ENCODE measurements at places on chromosomes 1 and 21. TPM values are rescaled to one million over a fixed set of nuclear protein-coding genes. Genes with fewer than 3 reads are reported as not detected.

- H3K36me3 ChIP-seq, result no peaks in the 10 kb centered on the region
- no peak for DNase-seq
- peaks cover 17% of the 10 kb centered on the region for H3K4me1 ChIP-seq
- peaks cover 2% of the 10 kb centered on the region for H3K27me3 ChIP-seq
Measured at GRCh38 chr1:36602184-36602583, 119.5 kb upstream of the CSF3R start.

DNA sequence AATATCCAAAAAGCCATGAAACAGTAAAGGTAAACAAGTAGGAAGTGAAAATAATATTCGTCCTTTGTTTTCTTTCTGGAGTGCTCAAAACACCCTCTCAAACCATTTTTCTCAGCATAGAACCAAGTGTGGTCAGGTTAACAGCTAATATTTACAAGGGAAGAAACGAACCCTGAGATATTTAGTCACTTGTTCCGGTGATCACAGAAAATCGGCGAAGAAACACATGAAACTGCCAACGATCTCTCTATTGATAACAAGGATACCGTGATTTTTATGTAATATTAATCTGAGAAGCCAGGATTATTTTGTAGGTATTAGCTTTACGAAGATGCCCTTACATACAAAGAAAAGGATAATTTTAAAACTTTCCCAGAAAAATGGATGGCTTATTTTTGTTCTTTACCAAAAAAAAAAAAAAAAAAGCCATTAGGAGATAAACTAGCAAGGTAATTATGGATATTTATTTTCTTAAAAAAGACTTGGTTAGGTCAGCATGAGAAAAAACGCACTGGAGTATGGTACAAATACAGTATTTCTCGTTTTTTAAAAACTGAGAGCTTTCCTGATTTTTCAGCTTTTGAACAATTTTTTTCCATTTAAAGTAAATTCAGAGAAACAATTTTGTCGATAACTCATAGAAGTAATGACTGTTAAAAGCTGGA, 107.3 kb upstream of the HNRNPU start:
- peak overlapping the region; percentile 86 for H3K4me3 ChIP-seq
- H3K4me1 ChIP-seq, result peaks cover 6% of the 10 kb centered on the region
- peak overlapping the region; percentile 100 for H3K27ac ChIP-seq

DNA sequence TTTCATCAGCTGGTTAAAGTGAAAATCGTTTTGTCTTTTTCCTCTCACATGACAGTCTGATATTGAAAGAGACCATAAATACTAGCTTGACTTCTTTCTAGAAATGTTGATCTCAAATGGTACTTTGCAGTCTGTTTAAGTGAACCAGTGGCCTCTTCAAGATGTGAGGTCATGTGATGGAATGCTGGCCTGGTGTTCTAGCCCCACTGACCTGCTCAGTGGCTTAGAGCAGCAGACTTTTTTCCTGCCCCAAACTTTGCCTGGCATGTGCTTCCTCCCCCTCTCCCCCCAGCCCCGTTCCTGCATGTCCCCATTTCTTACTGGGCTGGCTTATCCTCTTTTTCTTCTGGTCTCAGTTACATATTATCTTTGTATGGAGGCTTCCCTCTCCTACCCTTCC, 34.3 kb downstream of the ZYG11A start:
- H3K4me3 ChIP-seq, result no peak overlapping the region
- no peak for DNase-seq
- no peaks in the 10 kb centered on the region for H3K36me3 ChIP-seq
- H3K4me1 ChIP-seq, result no peaks in the 10 kb centered on the region
- no peak overlapping the region for H3K27ac ChIP-seq
- no peaks in the 10 kb centered on the region for H3K27me3 ChIP-seq

GRCh38 chr1:169027607-169028320, 78.7 kb upstream of the ATP1B1 start:
- no peak overlapping the region for H3K4me3 ChIP-seq
- no peak overlapping the region for H3K27ac ChIP-seq
- no peaks in the 10 kb centered on the region for H3K4me1 ChIP-seq
- H3K36me3 ChIP-seq, result no peaks in the 10 kb centered on the region
- no peak for DNase-seq

The CNR2 gene
- total RNA-seq, result 0.05 TPM

GRCh38 chr1:178161516-178161915, 67.6 kb downstream of the RASAL2 start:
- H3K36me3 ChIP-seq, result no peaks in the 10 kb centered on the region
- H3K4me3 ChIP-seq, result no peak overlapping the region
- no peak overlapping the region for H3K27ac ChIP-seq
- no peaks in the 10 kb centered on the region for H3K27me3 ChIP-seq
- no peak for DNase-seq

The NPHS2 gene
- not detected for total RNA-seq

DNA sequence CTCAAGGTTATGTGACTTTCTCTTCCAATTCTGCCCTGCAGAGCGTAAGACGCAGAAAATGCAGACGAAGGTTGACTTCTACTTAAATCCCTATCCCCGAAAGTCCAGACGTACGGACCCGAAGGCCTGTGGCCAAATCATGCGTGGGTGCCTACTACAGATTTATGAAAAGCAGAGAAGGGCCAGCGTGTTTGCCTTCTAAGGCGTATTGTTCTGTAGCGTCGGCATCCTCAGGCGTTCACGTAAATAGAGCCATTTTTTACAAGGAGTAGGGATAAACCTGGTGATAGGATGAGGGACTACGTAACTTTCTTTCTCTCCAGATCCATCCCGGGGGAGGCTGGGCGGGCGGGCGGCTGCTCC, 222 bp upstream of the GIPC2 start:
- H3K36me3 ChIP-seq, result no peaks in the 10 kb centered on the region
- no peak for DNase-seq
- no peak overlapping the region for H3K27ac ChIP-seq
- H3K4me3 ChIP-seq, result peak overlapping the region; percentile 51

DNA sequence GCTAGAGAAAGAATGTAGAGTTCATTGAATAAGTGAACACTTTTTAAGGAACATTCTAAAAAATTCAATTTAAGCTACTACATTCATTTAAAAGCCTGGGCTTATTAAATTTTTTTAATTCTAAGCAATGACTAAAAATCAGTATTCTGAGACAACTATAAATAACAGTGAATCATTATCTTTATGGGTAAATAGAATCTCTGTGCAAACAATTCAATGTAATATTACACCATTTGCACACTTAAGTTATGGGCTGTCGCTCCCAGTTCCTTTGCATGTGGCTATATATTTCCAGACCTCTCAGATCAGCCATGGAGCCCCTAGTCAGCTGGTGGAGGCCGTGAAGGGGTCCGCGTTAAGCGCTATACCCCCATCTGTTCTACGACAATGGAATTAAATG, 65.1 kb downstream of the KCNK1 start:
- H3K4me1 ChIP-seq, result no peaks in the 10 kb centered on the region
- no peaks in the 10 kb centered on the region for H3K36me3 ChIP-seq
- H3K4me3 ChIP-seq, result no peak overlapping the region

- no peak for DNase-seq
- H3K4me1 ChIP-seq, result peaks cover 3% of the 10 kb centered on the region
- no peak overlapping the region for H3K4me3 ChIP-seq
- no peaks in the 10 kb centered on the region for H3K27me3 ChIP-seq
- no peaks in the 10 kb centered on the region for H3K36me3 ChIP-seq
Measured at GRCh38 chr1:193431265-193431977, 245.0 kb upstream of the B3GALT2 start.

DNA sequence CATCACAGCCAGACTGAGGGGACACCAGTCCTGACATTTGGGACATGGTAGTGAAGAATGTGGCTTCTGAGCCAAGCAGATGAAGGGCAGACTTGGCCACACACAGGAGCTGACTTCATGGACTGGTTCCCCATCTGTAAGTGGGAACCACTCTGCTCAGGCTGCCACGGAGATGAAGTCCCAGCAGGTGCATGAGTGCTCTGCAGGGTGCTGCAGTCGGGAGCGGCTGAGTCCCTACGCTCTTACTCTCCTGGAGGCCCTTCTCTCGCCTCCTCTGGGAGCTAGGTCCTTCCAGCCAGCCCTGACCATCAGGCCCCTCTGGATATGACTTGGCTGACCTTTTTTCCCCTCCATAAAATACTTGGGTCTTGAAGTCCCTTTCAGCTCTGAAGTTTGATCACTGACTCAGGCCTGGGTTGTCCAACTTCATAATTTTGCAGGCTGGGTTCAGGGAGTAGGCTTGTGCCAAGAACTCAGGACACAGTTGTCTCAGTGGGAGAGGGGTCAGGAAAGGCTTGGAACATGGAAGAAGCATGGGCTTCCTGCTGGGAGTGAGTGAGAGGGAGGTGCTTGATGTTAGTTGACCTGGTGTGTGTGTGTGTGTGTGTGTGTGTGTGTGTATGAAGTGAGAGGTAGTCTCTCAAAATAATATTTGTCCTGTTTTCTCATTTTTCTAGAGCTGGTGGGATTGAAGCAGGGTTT, 21.0 kb upstream of the EPS8L3 start:
- no peak overlapping the region for H3K4me3 ChIP-seq
- H3K36me3 ChIP-seq, result no peaks in the 10 kb centered on the region
- no peak for DNase-seq
- peaks cover 29% of the 10 kb centered on the region for H3K4me1 ChIP-seq

GRCh38 chr1:223856386-223856785, 10.6 kb upstream of the TP53BP2 start:
- no peak overlapping the region for H3K4me3 ChIP-seq
- H3K27me3 ChIP-seq, result no peaks in the 10 kb centered on the region
- no peaks in the 10 kb centered on the region for H3K36me3 ChIP-seq
- no peak overlapping the region for H3K27ac ChIP-seq
- DNase-seq, result no peak

The MYBPH gene
- not detected for total RNA-seq

GRCh38 chr1:51740652-51741051, 123.8 kb downstream of the OSBPL9 start:
- DNase-seq, result no peak
- H3K4me3 ChIP-seq, result no peak overlapping the region
- no peaks in the 10 kb centered on the region for H3K36me3 ChIP-seq
- no peaks in the 10 kb centered on the region for H3K27me3 ChIP-seq
- H3K27ac ChIP-seq, result no peak overlapping the region

The CYP4B1 gene
- total RNA-seq, result not detected

GRCh38 chr1:100456880-100457279, 81.1 kb upstream of the GPR88 start:
- H3K27me3 ChIP-seq, result no peaks in the 10 kb centered on the region
- peaks cover 38% of the 10 kb centered on the region for H3K36me3 ChIP-seq
- H3K4me3 ChIP-seq, result no peak overlapping the region
- peaks cover 33% of the 10 kb centered on the region for H3K4me1 ChIP-seq
- no peak overlapping the region for H3K27ac ChIP-seq
- no peak for DNase-seq

DNA sequence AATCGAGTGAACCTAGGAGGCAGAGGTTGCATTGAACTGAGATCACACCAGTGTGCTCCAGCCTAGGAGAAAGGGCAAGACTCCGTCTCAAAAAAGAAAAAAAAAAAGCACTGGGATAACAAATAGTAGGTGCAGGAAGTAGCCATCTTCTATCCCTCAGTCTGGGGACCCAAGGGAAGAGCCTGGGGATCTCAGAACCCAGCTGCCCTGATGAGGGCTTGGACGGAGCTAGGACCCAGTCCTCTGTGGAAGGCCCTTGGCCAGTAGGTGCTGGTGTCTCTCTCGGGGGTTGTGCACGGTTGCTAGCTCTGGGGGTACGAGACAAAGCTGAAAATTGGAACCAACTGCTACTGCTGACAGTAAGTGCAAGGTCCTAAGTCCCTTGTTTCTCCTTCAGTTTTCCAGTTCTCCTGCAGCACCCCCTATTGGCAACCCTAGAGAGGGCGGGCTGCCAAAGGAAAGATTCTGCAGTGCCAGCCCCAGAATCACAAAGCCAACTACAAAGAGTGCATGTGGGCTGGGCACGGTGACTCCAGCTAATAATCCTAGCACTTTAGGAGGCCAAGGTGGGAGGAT, 57.6 kb upstream of the KIF1B start:
- DNase-seq, result no peak
- H3K36me3 ChIP-seq, result peaks cover 11% of the 10 kb centered on the region
- H3K27me3 ChIP-seq, result no peaks in the 10 kb centered on the region
- H3K27ac ChIP-seq, result no peak overlapping the region

DNA sequence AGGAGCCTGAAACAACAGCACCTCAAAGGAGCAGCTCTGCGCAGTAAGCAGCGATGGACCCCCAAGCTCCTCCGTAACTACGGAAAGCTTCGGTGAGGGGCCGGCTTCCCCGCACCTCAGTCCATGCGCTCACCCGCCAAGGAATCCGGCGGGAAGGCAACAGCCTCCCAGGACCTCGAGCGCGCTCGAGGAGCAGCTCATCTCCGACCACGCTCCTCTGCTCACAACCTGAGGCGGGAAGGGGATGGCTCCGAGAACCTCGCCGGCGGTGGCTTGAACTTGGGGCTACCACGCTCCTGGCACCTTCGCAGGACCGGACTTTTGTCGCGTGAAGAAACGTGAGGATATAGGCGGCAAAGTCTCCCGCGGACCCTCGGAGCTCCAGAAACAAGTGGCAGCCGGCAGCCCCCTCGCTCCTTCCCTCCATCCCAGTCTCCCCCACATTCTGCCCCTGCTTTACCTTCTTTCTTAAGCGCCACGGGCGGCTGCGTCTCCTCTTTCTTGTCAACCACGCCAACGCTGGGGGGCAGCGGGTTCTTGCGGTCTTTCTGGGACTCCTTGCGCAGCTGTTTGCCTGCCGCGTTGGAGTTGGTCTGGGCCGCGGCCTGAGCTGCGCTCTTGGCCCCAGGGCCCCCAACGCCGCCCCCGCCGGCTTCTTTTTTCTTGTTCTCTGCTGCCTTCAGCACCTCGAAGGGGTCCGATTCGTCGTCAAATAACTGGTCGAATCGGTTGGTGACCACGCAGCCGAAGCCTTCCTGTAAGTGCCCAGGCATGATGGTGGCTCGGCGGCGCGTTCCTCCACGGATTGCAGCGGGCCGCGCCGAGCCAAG, 459 bp downstream of the SERBP1 start:
- peak overlapping the region; percentile 66 for H3K27ac ChIP-seq
- H3K4me3 ChIP-seq, result peak overlapping the region; percentile 97
- no peak for DNase-seq
- H3K36me3 ChIP-seq, result peaks cover 19% of the 10 kb centered on the region
- H3K27me3 ChIP-seq, result no peaks in the 10 kb centered on the region

DNA sequence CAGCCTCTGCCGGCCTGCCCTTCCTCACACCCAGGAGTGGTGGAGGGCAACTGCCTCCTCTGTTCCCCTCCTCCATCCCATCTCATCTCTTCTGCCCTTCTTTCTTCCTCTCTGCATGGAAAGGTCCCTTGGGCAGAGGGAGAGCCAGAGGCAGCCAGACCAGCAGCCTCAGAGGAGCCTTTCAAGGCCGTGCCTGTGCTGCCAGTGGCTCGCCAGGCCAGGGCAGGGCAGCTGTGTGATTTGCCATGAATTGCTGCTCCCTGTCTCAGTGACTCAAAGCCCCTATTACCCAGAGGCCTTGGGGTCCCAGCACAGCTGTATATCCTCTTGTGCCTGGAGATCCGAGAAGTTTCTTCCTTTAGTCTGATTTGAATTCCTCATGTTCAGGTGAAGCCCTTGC, 21.9 kb downstream of the TMCC2 start:
- H3K4me1 ChIP-seq, result no peaks in the 10 kb centered on the region
- no peak for DNase-seq
- H3K27ac ChIP-seq, result no peak overlapping the region
